AG09319 (cell line): ENCODE measurements at places on chromosomes 1 and 21.

GRCh38 chr1:187476671-187477070, 647.9 kb downstream of the PLA2G4A start:
- DNase-seq, result no peak

DNA sequence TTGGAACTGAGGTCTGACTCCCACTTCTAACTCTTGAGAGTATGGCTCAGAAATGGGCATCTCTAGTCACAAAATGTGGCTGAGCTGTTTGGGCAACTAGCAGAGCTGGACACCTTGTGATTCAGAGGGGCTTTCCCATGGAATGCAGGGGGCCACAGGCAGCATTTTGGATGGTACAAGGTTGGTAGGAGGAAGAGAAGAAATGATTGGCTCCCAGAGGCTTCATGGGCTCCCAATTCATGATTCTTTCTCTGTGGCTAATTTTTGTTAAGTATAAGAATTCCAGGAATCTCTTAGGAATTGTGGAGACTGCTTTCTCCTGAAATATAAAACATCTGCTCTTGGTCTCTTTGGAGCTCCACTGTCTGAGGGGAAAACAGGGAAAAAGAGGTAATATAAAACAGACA, 49.7 kb downstream of the PBX1 start:
- no peak for DNase-seq

GRCh38 chr1:243293941-243294722, 38.3 kb downstream of the SDCCAG8 start:
- no peak for DNase-seq

- no peak for DNase-seq
These were observed 267.2 kb upstream of the VAMP3 start for GRCh38 chr1:7503691-7504437.

GRCh38 chr1:207459008-207459407, 4.9 kb downstream of the CR2 start:
- no peak for DNase-seq

DNA sequence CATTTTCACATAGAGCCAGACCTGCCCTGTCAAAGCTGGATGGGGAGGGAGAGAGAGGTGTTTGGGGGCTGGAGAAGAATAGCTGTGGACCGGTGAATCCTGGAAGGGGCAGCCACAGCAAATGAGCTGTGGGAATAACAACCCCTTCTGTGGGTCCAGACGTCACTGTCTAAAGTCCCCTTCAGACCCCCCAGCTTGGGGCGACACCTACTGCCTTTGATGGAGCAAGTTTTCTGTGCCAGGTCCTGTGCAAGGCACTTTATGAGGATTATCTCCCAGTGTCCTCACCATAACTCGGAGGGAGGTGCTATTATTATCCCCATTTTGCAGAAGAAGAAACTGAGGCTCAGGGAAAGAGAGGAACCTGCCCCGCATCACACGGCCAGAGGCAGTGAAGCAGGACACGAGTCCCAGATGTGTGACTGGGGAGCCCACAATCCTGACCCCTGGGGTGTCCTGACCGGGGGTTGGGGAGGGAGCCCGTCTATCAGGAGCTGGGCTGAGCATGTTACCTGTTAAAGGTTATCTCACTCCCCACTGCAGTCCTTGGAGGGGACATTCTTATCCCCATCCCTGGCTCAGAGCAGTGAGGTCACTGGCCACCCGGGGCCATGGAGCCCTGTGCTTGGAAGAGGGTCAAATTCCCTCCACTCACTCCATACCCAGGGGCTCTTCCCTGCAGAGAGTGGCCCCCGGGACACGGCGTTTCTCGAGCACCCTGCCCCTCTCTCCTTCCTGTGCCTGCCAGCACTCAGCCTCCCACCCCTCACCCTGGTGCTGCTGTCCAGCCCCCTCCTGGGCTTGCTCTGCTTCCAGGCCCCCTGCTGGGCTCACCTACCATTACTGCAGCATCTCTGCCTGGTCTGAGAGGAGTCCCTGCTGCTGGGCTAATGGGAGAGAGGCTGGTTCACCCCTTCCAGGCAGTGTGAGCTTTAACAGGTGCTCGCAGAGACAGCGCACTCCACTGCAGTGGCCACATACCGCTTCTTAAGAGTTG, 132.9 kb downstream of the PTPRU start:
- no peak for DNase-seq

DNA sequence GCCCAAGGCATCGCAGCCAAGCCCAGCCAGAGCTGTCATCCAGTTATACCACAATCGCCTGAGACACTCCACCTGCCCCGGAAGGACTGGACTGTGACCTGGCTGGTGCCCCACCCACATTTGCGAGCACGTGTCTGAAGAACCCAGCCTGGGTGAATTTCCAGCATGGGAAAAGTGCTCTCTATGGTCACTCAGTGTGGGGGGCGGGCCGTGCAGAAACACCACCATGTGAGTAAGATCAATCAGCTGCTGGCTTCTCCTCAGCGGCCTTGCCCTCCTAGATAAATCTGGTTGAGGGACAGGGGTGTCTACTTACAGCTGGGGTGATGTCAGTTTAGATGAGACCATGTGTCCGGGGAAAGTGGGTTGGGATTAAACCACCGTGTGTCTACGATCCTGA, 44.8 kb downstream of the URB1 start:
- no peak for DNase-seq

DNA sequence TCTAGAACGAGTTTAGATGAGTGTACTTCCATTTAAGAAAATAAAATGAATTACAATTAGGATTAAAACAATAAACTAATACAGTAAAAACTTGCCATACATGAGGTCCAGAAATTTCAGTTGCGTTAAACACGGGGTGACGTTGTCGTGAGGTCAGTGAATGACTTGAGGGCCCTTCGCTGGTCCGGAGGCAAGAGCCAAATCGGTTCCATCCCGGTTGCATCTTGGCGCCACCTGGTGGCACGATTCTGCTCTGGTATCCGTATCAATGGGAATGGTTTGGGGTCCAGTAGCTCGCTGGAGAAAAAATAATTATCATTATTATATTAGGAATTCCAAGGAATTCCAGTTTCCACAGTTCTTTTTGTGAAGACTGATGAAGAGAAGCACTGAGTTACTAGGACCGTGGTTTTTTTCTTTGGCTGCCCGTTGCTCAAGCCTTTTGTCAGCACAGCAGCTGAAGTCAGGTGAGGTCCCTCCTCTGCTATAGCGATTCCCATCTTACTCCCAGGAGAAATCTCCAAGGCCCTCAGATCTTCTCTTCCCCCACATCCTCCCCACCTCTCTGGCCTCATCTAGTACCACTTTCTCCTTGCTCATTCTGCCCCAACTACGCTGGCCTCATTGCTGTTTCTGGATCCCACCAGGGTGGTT, 161.4 kb downstream of the SLC35F3 start:
- DNase-seq, result peak; percentile 3

GRCh38 chr1:108591466-108591865, 31.6 kb downstream of the EEIG2 start:
- no peak for DNase-seq

DNA sequence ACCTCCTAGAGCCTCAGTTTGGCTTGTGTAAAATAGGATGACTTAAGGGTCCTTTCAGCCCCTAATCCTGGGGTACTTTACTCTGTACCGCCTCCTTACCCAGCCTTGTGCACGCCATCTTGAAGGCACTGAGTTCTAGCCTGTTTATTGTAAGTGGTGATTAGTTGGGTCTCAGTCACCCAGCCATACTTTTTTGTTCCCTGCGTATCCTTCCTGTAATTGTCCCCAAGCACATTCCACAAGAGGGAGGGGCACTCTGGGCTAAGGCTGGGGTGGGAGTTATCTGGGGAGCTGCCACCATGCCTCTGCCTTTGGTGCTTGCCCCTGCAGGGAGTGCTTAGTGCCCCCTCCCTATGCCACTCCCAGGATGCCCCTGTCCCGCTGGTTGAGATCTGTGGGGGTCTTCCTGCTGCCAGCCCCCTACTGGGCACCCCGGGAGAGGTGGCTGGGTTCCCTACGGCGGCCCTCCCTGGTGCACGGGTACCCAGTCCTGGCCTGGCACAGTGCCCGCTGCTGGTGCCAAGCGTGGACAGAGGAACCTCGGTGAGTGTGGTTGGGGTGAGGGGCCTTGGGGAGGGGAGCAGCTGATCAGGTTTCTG, 856 bp downstream of the FDPS start:
- no peak for DNase-seq

DNA sequence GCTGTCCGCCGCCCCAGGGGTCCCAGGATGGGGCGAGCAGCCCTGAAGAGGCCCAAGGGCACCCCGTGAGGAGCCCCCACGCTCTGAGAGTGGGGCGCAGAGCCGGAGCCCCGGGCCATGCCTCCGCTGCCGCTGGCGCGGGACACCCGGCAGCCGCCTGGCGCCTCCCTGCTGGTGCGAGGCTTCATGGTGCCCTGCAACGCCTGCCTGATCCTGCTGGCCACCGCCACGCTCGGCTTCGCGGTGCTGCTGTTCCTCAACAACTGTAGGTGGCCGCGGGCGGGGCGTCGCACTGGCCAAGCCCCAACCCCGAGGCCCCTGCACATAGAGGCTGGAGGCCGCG, 14.5 kb downstream of the AGRN start:
- DNase-seq, result no peak

DNA sequence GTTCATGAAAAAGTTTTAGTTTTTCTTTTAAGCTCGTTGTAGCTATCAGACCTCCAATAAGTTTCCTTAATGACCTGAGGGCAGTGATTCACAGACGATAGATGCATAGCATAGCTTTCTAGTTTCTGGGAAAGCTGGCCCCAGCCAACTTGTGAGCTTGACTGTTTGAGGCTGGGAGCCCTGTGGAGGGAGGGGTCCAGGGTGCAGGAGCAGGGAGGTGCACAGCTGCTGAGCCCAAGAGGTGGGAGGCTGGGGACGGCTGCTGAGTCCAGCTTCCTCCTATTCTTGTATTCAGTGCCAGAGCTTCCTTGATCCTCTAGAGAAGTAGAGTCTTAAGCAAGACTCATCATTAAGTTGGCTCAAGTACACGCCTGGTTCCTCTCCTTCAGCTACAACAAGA, 11.0 kb upstream of the AVPR1B start:
- no peak for DNase-seq

DNA sequence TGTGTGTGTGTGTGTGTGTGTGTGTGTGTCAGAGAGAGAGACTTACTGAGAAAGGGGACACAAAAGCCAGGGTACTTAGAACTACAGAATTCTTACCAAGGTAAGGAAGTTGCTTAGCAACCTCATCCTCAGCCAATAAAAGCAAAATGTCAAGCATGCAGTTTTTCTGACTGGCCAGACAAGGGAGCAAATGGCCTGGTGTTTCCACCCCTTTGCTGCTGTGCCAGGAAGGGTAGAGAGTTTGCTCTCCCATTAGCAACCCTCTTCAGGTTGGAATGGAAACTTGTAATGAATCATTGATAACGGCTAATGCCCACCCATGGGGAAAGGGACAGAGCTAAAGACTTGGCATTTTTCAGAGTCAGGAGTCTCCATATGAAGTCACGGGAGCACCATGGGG, 10.6 kb downstream of the RXRG start:
- no peak for DNase-seq

DNA sequence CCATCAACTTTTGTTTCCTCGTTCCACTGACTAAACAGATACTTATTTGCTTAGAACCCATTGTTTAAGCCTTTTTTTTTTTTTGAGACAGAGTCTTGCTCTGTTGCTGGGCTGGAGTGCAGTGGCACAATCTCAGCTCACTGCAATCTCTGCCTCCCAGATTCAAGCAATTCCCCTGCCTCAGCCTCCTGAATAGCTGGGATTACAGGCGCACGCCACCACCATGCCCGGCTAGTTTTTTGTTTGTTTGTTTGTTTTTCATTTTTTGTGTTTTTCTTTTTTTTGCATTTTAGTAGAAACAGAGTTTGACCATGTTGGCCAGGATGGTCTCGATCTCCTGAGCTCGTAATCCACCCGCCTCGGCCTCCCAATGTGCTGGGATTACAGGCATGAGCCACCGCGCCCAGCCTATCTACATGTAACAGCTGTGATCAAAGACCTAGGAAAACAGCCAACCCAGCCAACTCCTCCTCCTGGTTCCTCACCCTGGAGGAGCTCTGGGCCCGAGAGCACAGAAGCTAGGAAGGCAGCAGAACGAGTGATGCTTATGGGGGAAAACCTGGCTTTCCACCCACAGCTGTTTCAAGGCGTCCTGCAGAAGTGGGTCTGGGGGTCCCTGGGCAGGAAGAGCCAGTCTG, 32.9 kb downstream of the KCNN3 start:
- DNase-seq, result no peak

- DNase-seq, result no peak
These were observed 173.6 kb upstream of the RAB4A start for GRCh38 chr1:229097356-229097755.

DNA sequence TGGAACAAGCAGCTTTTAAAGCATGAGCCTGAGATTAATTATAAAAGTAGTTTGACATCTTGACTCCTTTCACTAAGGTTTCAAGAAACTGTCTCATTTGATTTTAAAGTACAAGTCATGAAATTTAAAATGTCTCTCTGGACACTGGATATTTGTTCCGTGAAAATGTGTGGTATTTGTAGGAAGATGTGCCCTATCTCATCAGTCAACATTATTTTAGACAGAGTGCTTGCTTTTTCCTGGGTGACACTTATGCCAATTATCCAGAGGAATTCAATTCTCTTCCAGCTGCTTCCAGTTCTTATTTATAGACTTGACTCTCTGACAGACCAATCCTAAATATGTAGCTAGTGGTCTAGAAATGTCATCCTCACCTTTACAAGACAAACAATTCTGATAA, 300.4 kb downstream of the PLA2G4A start:
- no peak for DNase-seq

- peak; percentile 62 for DNase-seq
These were observed 17.2 kb downstream of the SPOCD1 start for GRCh38 chr1:31798433-31799195.

DNA sequence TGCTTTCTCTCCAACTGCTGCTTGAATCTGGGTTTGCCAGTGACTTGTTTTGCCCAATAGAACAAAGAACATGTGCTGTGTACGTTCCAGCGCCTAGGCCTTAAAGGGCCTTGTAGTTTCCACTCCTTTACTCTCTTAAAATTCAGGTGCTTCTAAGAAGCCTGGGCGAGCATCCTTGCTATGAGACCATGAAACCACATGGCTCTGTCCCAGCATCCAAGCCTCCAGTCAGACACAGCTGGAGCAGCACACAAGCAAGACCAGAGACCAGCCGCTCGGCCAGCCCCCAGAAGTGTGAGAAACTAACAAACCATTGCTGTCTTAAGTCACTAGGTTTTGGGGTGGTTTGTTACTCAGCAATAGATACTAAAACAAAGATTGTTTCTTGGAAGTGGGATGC, 15.1 kb downstream of the PLEKHO1 start:
- DNase-seq, result no peak

DNA sequence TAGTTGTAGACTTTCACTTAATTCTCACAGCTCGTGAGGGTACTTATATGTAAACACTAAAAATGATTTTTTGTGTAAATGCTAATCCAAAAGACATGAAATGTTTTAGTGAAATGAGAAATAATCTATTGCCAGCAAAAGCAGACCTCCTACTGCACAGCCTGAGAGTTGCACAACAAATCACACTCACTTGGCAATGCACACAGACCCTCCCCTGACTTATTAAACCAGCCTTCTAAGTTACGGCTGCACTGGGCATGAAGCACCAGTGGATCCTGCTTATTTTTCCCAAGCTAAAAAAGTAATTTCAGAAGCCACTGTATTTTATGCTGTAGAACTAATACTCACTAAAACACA, 10.3 kb downstream of the ERRFI1 start:
- no peak for DNase-seq

DNA sequence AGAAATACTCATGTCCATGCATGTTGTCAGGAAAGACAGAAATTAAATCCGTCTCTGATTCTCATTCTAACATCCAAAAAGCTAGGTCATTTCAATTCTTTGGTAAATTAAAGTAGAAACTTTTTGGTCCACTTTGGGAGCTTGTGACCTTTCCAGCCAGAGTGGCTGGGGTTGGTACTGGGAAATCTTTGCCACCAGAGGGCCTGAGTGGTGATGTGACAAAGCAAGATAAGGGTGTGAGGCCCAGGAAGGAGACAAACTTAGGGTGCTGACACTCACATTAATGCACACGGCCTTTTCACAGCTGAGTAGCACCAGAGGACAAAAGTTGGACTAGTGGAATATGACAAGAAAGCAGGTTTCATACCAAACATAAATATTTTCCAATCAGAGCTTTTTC, 144.3 kb downstream of the DNM3 start:
- DNase-seq, result no peak
